ENCODE measurements at places on chromosomes 7 and 10. TPM values are rescaled to one million over a fixed set of nuclear protein-coding genes. Genes with fewer than 3 reads are reported as not detected.
A peak's percentile ranks its signal among the peaks of the same experiment; 100 is the strongest.

The PHKG1 gene
- total RNA-seq, result 1.7 TPM

The DTX2 gene
- 28.0 TPM for total RNA-seq

The PRKCQ gene
- 60.9 TPM for total RNA-seq

The IDI2 gene
- not detected for total RNA-seq

The SH2D4B gene
- total RNA-seq, result 0.13 TPM

The HOXA6 gene
- total RNA-seq, result not detected

The FFAR4 gene
- not detected for total RNA-seq

The PRR15 gene
- total RNA-seq, result not detected

The RAB11FIP2 gene
- 13.6 TPM for total RNA-seq

The RAPGEF5 gene
- 0.42 TPM for total RNA-seq

The TMEM106B gene
- 43.7 TPM for total RNA-seq

The MRM2 gene
- total RNA-seq, result 37.8 TPM

The ASB10 gene
- total RNA-seq, result not detected

The GATA3 gene
- 42.5 TPM for total RNA-seq

The SLC18A3 gene
- not detected for total RNA-seq

The SPOCK2 gene
- 268 TPM for total RNA-seq

DNA sequence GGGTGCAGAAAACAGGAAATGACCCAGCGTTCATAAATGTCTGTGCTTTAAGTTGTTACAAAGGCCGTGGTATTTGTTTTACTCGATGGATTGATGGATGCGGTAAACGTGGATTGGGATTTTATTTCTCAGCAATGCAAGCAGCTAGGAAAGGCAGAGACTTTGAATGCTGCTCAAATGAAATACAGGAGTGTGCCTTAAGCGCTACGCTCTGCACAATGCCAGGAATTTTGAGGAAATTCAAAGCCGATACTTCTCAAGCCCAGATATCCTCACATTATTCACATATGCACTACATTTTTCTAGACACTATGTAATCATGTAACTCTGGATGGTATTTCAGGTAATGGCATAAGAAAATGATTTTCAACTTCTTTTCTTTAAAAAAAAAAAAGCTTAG, 514.3 kb upstream of the ADARB2 start:
- no peak for DNase-seq

DNA sequence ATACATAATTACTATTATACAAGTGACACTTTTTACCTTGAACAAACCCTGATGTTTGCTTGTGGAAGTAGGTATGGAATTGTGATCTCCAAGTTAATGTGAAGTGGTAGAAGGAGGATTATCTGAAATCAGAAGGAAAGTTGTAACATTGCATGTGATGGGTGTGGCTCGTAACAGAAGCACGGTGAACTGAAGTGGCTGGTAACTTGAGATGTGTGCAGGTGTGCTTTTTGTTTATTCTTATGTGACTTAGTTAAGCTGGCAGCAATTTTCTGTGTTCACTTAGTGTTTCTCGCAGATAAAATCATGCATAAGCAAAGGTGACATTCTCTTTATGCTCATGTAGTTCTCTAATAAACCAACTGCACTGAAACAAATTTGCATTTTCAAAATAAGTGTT, 82.3 kb downstream of the ZEB1 start:
- DNase-seq, result no peak

GRCh38 chr10:52319926-52320325, 5.8 kb downstream of the DKK1 start:
- DNase-seq, result no peak

DNA sequence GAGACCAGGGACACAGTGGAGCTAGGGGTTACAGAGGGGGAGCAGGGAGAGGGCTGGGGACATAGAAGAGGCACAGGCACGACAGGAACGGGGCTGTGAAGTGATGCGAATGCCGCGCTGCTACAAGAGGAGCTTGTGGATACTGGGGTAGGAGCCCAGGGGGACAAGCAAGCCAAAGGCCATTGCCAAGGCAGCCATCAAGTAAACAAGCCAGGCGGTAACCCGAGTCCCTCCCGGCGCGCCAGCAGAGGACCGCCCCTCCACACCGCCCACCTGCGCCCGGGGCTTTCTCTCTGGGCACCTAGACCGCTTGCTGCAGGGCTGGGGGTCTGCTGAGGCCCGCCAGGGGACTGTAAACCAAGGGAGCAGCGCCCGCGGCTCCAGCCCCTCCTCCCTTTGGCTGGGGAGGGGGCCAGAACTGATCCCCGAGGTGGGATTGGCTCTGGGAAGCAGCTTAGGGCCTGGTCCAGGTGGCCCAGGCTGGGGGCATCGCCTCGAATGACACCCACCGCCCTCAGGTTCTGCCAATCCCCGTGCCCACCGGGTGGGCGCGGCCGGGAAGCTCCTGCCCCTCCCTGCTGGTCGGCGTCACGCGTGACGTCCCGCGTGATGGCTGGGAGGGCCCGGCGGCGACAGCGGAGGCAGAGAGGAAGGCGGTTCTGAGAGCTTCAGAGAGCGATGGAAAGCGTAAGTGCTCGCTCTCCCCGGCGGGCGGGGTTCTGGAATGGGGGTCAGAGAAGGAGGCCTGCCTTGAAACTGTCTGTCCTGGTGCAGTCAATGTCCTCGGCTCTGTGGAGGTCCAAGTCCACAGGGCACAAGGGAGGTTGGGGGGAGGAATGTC, 982 bp downstream of the SFXN3 start:
- DNase-seq, result peak; percentile 85

DNA sequence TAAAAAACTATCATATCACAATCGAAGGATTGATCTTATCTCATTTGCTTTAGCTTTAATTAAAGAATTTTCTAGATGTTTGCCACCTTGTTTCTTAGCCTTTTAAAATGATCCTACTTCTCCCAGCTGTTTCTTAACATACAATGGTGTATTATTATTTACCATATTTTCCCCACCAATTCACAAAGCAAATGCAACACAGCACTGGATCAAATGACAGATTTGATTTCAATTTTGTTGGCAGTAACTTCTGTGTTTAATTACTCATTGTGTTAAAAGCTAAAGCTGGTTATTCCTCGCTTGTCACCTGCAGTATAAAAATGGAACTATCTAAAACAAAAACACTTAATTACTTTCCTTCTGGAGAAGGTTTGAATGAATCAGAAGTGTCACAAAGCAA, 19.6 kb downstream of the SVIL start:
- no peak for DNase-seq

GRCh38 chr7:117612637-117613036, 132.8 kb downstream of the CFTR start:
- no peak for DNase-seq

- DNase-seq, result no peak
Measured at GRCh38 chr7:65448816-65449504, 75.3 kb downstream of the ZNF92 start.

DNA sequence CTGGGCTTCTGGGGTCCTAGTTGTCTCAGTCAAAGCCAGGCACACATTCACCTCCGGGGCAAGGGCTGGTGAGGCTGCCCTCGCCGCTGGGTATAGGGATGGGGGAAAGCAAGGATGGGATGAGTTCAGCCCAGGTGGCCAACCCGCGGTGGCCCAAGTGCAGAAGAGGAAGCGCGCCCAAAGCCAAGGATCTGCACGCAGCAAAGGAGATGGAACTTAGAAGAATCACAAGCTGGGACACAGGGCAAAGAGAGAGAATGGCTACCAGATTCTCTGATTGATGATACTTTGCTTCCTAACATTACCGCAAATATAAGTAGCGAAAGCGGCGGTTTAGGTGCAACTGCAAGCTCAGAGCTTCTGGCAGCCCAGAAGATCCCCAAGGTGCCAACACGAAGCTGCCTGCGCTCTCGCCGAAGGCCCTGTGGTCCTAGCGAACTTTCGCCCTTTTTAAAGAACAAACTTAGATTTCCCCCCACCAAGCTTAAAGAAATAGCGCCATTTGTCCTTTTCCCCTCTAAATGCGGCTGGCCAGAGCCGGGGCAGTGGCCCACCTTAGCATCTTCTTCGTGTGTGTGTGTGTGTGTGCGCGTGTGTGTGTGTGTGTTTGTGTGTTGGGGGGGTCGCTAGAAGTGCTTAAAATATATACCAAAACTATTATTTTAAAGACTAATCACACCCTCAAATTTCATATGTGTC, 927 bp upstream of the MKX start:
- no peak for DNase-seq

GRCh38 chr10:13189961-13190360, 28.6 kb downstream of the MCM10 start:
- no peak for DNase-seq

GRCh38 chr7:79050603-79051002, 402.9 kb downstream of the MAGI2 start:
- no peak for DNase-seq

- DNase-seq, result peak; percentile 47
Measured at GRCh38 chr10:80144696-80145131, 12.2 kb downstream of the PLAC9 start.

- no peak for DNase-seq
Measured at GRCh38 chr7:137909042-137909441, 62.3 kb upstream of the DGKI start.

GRCh38 chr7:131358636-131359035, 31.0 kb downstream of the MKLN1 start:
- no peak for DNase-seq

- no peak for DNase-seq
Measured at GRCh38 chr7:80542398-80542797, 30.5 kb upstream of the GNAT3 start.

GRCh38 chr10:5079306-5079830, 14.8 kb upstream of the AKR1C3 start:
- DNase-seq, result no peak

DNA sequence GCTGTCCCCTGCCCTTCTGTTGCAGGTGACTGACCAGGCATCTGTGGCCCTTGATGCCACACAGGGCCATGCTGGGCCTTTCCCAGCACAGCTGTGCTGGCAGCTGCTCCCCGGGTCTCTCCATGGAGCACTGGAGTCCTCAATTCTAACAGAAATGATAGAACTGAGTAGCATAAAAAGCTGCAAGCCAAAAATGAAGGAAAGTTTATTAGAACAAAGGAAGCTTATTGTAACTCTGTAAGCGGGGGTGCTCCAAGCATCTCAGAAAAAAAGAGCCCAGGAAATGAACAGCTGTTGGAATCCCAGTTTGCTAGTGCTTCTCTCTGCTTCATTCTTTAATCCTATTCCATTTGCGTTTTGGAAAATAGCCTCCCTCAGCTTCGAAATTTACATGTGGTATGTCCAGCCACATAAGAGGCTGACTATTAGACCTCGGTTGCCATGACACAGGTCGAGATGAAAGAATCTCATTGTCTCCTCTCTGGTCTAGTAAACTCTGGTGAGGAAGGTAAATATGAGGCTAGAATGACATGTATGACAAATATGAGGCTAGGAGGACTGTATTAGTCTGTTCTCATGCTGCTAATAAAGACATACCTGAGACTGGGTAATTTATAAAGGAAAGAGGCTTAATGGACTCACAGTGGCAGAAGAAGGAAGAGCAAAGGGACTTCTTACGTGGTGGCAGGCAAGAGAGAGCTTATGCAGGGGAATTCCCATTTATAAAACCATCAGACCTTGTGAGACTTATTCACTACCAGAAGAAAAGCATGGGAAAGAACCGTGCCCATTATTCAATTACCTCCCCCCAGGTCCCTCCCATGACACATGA, 23.7 kb downstream of the EPDR1 start:
- no peak for DNase-seq

GRCh38 chr10:132313865-132314264, 6.1 kb upstream of the STK32C start:
- DNase-seq, result no peak

DNA sequence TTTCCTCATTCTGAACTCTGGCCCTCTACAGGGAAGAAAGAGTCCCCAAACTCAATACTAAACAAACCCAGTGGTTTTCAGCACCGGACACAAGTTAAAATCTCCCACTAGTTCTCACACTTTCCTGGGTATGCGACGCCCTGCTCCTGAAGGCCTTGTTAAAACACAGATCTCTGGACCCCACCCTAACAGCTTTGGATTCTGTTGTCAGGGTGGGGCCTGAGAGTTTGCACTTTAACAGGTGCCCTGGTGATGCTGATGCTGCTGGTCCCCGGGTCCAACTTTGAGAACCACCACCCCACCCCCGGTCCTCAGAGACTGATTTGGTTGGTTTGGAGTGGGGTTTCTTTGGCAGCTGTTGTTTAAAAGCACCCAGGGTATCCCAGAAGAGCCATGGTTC, 61.6 kb downstream of the CHST3 start:
- no peak for DNase-seq

DNA sequence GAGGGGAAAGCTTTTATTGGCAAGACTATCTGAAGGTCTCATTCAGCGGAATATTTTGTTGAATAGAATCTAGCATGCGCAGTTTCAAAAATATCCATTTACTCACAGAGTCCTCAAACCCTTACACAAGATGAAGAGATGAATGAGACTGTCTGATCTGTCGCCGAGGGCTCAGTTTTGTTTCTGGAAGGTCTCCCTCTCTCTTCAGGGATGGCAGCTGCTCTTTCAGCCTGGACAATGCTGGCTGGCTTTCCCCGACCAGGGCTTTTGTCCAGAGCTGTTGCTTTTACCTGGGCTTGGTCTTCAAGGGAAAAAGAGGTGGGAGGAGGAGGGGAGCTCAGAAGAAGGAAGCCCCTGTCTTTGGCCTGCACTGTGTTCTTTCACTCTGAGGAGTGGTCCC, 81.9 kb upstream of the BTBD16 start:
- DNase-seq, result no peak

DNA sequence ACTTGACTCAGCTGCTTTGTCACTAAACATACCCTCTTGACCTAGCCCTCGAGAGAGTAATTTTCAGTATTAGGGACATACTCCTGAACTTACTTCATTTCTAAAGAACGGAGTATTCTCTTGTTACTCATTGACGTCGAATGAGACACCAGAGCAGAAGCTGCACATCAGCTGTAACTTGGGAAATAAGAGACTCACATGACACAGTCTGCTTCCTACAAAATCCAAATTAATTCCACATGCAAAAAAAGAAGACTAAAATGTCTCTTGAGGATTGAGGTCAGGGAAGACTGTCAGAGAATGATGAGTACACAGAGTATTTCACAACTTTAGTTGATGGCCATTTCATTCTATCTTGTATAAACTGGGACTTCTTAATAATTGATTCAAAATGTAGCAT, 114.7 kb upstream of the EGFR start:
- DNase-seq, result no peak

- no peak for DNase-seq
Measured at GRCh38 chr7:54697659-54698186, 61.3 kb downstream of the SEC61G start.

- DNase-seq, result no peak
Measured at GRCh38 chr10:94214481-94214893, 148.3 kb downstream of the NOC3L start.

DNA sequence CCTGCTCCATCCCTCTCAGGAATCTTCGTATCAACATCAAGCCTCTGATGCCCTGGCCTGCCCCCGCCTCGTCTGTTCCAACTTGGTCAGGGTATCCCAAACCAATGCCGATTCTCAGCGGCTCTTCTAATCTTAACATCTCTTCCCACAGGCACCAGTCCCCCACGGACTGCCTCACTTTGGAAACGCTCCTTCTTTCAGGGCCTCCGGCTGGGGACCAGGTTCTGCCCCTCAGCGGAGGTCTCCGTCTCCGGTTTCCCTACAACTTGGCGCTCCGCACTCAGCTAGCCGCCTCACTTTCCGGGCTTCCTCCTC, 488 bp downstream of the ABCF2 start:
- DNase-seq, result no peak

GRCh38 chr10:88243836-88244730, 339.0 kb downstream of the RNLS start:
- no peak for DNase-seq

GRCh38 chr10:123682477-123682876, 16.3 kb downstream of the GPR26 start:
- no peak for DNase-seq

- DNase-seq, result no peak
Measured at GRCh38 chr7:49718760-49719159, 54.7 kb upstream of the VWC2 start.
